ENCODE measurements at places on chromosomes 3 and 15.

GRCh38 chr15:92448370-92448769, 54.7 kb downstream of the ST8SIA2 start:
- no peaks in the 10 kb centered on the region for H3K27me3 ChIP-seq
- no peak overlapping the region for H3K4me3 ChIP-seq
- no peaks in the 10 kb centered on the region for H3K36me3 ChIP-seq
- no peak for DNase-seq
- H3K4me1 ChIP-seq: peaks cover 3% of the 10 kb centered on the region

- DNase-seq: no peak
- no peak overlapping the region for H3K27ac ChIP-seq
- no peaks in the 10 kb centered on the region for H3K36me3 ChIP-seq
- H3K4me1 ChIP-seq: no peaks in the 10 kb centered on the region
- H3K27me3 ChIP-seq: no peaks in the 10 kb centered on the region
- H3K4me3 ChIP-seq: no peak overlapping the region
Measured at GRCh38 chr3:41848753-41849574, 112.9 kb downstream of the ULK4 start.

DNA sequence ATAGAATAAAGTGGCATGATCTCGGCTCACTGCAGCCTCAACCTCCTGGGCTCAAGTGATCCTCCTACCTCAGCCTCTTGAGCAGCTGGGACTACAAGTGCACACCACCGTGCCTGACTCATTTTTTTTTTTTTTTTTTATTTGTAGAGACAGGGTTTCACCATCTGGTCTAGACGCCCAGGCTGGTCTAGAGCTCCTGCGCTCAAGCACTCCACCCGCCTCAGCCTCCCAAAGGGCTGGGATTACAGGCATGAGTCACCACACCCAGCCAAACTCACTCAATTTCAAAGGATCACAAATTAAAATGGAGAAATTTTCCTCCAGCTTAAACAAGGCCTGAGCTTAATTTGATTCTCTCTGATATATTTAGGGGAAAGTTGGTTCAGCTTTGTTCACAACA, 27.3 kb upstream of the NMB start:
- H3K27ac ChIP-seq: no peak overlapping the region
- H3K36me3 ChIP-seq: peaks cover 30% of the 10 kb centered on the region
- DNase-seq: peak; percentile 58
- no peak overlapping the region for H3K4me3 ChIP-seq
- H3K27me3 ChIP-seq: no peaks in the 10 kb centered on the region
- H3K4me1 ChIP-seq: no peaks in the 10 kb centered on the region

GRCh38 chr3:49629866-49630265, 44.3 kb upstream of the APEH start:
- no peak overlapping the region for H3K4me3 ChIP-seq
- H3K27ac ChIP-seq: no peak overlapping the region
- H3K27me3 ChIP-seq: no peaks in the 10 kb centered on the region
- peaks cover 2% of the 10 kb centered on the region for H3K4me1 ChIP-seq

DNA sequence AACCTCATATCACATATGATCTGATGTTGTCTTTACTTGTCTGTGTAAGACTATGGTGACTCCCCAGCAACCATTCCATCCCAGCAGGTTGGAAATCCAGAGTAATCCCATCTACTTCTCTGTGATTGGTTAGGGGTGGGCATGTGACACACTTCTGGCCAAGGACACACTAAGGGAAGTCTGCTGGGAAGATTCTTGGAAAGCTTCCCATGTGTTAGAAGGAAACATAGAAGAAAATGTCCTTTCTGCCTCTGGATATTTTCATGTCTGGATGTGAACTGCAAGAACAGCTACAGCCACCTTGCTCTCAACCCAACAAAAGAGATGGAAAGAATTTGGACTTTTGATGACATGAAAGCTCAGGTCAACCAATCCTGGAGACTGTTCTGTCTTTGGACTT, 2.6 kb upstream of the UBE2Q2 start:
- H3K27ac ChIP-seq: no peak overlapping the region
- H3K27me3 ChIP-seq: no peaks in the 10 kb centered on the region
- H3K4me3 ChIP-seq: no peak overlapping the region
- H3K4me1 ChIP-seq: peaks cover 5% of the 10 kb centered on the region

- H3K4me3 ChIP-seq: no peak overlapping the region
- DNase-seq: no peak
- no peaks in the 10 kb centered on the region for H3K36me3 ChIP-seq
- no peaks in the 10 kb centered on the region for H3K27me3 ChIP-seq
- no peaks in the 10 kb centered on the region for H3K4me1 ChIP-seq
Measured at GRCh38 chr3:10599444-10599843, 94.1 kb upstream of the ATP2B2 start.

DNA sequence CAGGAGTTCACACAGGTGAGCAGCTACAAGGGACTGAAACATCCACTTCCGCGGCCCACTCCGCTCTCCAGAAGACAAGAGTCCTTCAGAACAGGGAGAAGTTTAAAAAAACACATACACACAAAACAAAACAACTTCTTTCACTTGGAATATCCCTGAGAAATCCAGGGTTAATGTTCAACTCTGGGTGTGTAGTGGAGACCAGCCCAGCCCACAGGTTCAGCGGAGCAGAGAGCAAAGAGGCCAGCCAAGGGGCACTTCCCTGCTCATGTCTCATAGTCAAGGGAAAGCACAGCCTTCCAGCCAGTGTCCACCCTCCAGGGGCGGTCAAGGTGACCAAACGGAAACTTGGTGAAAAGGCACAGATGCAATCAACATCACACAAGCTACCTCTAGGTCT, 41.6 kb downstream of the WNT5A start:
- H3K36me3 ChIP-seq: no peaks in the 10 kb centered on the region
- H3K4me1 ChIP-seq: peaks cover 9% of the 10 kb centered on the region
- DNase-seq: no peak

GRCh38 chr3:123302961-123303360, 101.2 kb downstream of the SEC22A start:
- no peaks in the 10 kb centered on the region for H3K4me1 ChIP-seq
- H3K4me3 ChIP-seq: no peak overlapping the region
- no peaks in the 10 kb centered on the region for H3K36me3 ChIP-seq
- H3K27ac ChIP-seq: no peak overlapping the region

DNA sequence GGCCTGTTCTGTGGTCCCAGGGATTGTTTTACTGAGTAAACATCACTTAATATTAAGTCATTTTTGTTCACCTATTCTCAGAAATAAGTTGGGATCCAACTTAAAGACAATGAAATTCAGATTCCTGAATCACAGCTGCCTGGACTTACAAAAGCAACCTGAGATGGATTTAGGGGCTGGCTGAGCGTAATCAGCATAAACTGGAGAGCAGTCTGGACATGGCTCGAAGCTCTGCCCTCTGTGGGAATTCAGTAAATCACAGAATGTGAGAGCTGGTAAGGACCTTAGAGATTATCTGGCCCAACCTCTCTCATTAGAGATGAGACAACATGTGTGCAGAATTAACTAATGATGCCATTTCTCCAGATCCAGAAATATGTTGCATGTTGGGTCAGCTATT, 23.7 kb downstream of the CCDC80 start:
- H3K36me3 ChIP-seq: peaks cover 2% of the 10 kb centered on the region
- H3K27ac ChIP-seq: no peak overlapping the region
- no peak for DNase-seq
- no peaks in the 10 kb centered on the region for H3K27me3 ChIP-seq
- no peaks in the 10 kb centered on the region for H3K4me1 ChIP-seq

- H3K4me1 ChIP-seq: no peaks in the 10 kb centered on the region
- H3K27me3 ChIP-seq: no peaks in the 10 kb centered on the region
- H3K27ac ChIP-seq: no peak overlapping the region
- H3K36me3 ChIP-seq: no peaks in the 10 kb centered on the region
Measured at GRCh38 chr15:98195796-98196195, 235.3 kb downstream of the ARRDC4 start.

GRCh38 chr3:124413989-124414598, 316.2 kb upstream of the UMPS start:
- no peaks in the 10 kb centered on the region for H3K27me3 ChIP-seq
- H3K4me3 ChIP-seq: no peak overlapping the region
- peaks cover 10% of the 10 kb centered on the region for H3K4me1 ChIP-seq
- H3K36me3 ChIP-seq: peaks cover 8% of the 10 kb centered on the region
- no peak overlapping the region for H3K27ac ChIP-seq
- no peak for DNase-seq

- H3K4me3 ChIP-seq: no peak overlapping the region
- H3K27me3 ChIP-seq: no peaks in the 10 kb centered on the region
- H3K36me3 ChIP-seq: peaks cover 2% of the 10 kb centered on the region
- H3K27ac ChIP-seq: no peak overlapping the region
Measured at GRCh38 chr15:85704066-85704465, 90.7 kb downstream of the KLHL25 start.

Measured in trophoblast cell (in vitro differentiated cells and primary cell).